ENCODE measurements at places on chromosomes 2 and 18.

- DNase-seq = no peak
Measured at GRCh38 chr18:62294073-62294472, 31.0 kb upstream of the TNFRSF11A start.

DNA sequence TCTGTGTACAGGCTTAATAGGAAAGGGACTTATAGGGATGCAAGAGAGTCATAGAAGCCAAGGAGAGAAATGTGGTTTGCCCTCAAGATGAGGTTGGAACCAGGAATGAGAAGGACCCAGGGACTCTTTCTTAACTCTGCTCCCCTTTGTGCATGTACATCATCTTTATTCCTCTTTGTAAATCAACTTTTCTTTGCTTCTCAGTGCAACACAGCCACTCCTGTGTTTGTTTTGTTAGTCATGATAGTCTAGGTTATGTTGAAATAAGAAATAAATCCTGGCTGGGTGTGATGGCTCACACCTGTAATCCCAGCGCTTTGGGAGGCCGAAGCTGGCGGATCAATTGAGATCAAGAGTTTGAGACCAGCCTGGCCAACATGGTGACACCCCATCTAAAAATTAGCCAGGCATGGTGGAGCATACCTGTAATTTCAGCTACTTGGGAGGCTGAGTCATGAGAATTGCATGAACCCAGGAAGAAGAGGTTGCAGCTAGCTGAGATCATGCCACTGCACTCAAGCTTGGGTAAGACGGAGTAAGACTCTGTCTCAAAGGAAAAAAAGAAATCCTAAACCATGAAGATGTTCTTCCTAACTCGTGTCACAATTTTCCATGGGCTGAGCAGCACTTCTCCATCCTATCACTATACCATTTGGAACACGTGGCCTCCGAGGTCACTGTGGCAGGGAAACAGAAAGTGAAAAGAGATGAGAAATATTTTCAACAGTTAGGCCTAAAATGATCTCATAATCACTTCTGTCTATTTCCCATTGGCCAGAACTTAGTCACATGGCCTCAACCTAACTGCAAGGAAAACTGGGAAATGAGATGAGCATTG, 73.0 kb upstream of the TMEM17 start:
- DNase-seq = no peak

DNA sequence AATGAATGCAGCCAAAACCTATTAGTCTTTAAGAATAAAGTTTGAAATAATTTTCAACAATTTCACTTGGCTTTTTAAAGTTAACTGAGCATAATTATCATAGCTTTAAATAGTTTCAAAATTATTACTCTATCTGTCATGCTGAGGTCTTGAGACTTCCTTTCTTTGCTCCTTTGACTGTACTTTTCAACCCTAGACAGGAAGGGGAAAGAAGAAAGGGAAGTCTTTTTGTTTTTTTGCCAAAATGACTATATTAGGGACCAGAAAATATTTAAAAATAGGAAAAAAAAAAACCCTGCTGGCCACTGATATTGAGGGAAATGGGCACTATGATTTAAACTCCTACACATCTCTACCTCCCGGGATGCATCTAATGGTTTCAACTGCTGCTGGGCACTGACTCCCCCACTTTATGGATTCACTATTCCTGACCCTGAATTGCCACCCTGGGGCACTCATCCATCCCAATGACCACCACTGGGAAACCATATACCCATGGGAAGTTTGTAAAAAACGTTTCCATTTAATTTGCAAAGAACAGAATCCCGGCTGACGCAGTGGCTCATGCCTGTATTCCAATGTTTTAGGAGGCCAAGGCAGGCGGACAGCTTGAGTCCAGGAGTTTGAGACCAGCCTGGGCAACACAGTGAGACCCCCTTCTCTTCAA, 50.5 kb downstream of the GAREM1 start:
- no peak for DNase-seq

- DNase-seq = no peak
Measured at GRCh38 chr2:11758187-11758586, 11.8 kb downstream of the LPIN1 start.

DNA sequence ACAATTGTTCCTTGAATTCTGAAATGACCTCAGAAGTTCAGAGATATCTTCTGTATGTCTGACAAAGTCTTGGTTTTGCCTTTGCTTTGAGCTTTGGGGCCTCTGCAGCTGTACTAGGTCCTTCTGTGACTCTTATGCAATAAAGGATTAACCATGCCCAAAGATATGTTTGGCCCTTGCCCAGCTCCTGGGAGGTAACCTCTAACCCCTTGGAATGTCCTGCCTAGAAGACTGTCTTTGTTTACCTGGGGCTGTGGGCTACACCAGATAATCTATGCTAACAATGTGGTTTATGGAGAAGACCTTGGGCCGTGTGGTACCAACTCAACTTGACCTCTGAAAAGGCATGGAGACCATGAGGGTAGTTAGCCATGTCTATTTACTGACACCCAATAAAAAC, 140.9 kb upstream of the CAPN13 start:
- DNase-seq = no peak

DNA sequence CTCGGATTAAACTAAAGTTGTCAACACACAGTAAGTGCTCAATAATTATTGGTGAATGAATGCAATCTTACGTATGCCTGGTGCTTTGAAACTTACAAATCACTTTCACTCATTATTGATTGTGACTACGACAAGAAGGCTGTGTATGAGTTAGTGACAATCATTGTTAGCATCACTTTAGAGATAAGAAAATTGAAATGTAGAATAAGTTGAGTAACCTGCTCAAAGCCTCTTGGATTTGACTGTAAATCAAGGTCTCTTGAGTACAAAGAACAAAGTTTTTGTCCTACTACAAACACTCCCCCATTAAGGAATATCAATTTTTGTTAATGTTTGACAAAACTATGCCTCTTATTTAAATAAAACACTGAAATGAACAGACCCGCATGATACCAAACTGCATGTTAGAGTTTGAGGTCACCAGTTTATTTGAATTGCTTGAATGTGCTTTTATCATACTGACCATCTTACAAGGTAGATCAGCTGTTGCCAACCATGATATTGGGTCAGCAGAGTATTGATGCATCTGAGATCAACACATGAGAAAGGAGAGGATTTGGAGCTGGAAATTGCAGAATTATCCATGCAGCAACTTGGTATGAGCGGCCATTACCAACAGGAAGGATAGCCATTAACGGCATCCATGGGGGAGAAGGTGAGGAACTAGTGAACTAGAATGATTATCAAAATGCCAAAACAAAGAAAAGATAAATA, 142.1 kb downstream of the IRS1 start:
- no peak for DNase-seq

DNA sequence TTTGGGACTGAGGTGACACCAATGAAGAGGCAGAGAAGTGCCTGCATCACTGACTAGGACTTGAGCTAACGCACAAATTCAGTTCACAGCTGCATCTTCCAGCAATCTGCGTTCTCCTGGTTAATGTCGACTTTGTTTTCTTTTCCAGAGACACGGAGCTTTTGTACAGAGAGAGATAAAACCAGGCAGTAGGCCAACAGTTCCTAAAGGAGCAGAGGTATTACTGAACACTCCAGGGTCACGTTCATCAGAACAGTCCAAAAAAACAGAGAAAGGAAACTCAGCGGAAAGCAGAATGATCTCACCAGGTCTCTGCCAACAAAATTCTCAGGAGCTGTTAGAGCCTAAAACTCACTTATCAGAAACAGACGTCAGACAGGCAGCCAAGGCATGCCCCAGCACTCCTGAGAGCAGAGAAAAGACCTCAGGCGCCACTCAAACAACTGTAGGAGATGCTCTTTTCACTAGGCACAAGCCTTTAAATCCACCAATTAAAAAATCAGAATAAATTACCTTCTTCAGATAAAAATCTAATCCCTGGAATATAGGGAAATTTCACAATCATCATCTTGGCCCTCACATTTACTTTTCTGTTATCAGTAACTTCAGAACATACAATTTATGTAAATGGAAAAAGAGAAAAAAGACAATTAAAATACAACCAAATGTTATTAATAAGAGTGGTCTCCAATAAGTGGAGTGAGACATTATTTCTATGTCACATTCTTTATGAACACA, 95.9 kb upstream of the SPTBN1 start:
- no peak for DNase-seq

All from activated naive CD4-positive, alpha-beta T cell treated with anti-CD3 and anti-CD28 coated beads, Interleukin-2, amount 50 U/mL, for 16 hours (primary cell).